ENCODE measurements at places on chromosomes 4 and X. TPM values are rescaled to one million over a fixed set of nuclear protein-coding genes. Genes with fewer than 3 reads are reported as not detected.
A peak's percentile ranks its signal among the peaks of the same experiment; 100 is the strongest.

- DNase-seq = no peak
Measured at GRCh38 chr4:90403781-90404180, 276.6 kb downstream of the CCSER1 start.

The PAK3 gene
- 14.7 TPM for total RNA-seq

- no peak for DNase-seq
Measured at GRCh38 chr4:148563684-148564083, 121.5 kb upstream of the NR3C2 start.

The ADH6 gene
- total RNA-seq = 0.26 TPM

DNA sequence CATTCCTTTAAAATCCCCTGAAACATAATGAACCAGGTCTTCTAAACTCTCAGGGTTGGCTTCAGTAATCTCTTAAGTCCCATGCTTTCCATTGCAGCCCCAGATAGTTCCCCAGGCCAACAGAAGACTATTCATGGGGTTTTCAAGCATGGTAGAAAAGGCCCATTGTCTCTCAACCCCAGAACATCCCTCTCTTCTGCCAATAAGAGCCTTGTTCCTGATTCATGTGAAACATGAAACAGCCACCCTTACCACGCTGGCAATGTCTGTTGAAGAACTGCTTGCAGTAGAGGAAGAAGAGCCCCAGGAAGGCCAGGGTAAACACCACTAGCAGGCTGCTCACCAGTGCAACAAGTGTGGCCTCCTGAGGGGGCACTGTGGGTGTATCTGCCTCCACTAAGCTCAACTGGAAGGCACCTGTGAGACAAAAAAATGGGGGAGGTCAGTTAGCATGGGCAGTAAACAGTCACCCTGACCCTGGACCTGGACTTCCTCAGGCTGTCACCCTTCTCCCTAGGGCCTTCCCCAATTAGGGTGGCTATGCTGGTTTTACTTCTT, 36.4 kb downstream of the EDA2R start:
- no peak for DNase-seq

- DNase-seq = peak; percentile 51
Measured at GRCh38 chr4:15455290-15455689, 14.4 kb upstream of the CC2D2A start.

- DNase-seq = no peak
Measured at GRCh38 chr4:5563856-5564255, 144.5 kb downstream of the EVC2 start.

The JADE3 gene
- 6.1 TPM for total RNA-seq

DNA sequence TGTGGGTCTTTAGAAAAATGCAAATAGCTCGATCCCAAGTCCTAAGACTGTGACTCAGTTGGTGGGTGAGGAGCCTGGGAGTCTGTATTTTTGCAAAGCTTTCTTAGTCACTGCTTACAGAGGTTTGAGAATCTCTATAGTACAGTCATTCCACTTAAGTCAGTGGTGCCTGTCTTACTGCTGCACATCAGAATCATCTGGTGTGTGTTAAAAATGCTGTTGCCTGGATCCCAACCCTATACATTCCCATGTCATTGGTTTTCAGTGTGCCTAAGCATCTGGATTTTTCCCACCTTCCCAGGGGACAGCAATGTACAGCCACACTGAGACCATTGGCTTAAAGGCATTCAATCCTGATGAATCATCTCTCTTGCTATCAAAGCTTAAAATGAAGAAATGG, 21.0 kb upstream of the GEMIN8 start:
- no peak for DNase-seq

- no peak for DNase-seq
Measured at GRCh38 chr4:86594559-86595425, 677 bp downstream of the PTPN13 start.

The MAGEC1 gene
- total RNA-seq = not detected

- DNase-seq = no peak
Measured at GRCh38 chr4:184355111-184355604, 119.2 kb downstream of the IRF2 start.

GRCh38 chrX:24145303-24146186, 4.0 kb upstream of the ZFX start:
- no peak for DNase-seq

- DNase-seq = no peak
Measured at GRCh38 chr4:173502282-173502681, 27.7 kb downstream of the HAND2 start.

- DNase-seq = no peak
Measured at GRCh38 chr4:153364061-153364460, 19.6 kb downstream of the MND1 start.

DNA sequence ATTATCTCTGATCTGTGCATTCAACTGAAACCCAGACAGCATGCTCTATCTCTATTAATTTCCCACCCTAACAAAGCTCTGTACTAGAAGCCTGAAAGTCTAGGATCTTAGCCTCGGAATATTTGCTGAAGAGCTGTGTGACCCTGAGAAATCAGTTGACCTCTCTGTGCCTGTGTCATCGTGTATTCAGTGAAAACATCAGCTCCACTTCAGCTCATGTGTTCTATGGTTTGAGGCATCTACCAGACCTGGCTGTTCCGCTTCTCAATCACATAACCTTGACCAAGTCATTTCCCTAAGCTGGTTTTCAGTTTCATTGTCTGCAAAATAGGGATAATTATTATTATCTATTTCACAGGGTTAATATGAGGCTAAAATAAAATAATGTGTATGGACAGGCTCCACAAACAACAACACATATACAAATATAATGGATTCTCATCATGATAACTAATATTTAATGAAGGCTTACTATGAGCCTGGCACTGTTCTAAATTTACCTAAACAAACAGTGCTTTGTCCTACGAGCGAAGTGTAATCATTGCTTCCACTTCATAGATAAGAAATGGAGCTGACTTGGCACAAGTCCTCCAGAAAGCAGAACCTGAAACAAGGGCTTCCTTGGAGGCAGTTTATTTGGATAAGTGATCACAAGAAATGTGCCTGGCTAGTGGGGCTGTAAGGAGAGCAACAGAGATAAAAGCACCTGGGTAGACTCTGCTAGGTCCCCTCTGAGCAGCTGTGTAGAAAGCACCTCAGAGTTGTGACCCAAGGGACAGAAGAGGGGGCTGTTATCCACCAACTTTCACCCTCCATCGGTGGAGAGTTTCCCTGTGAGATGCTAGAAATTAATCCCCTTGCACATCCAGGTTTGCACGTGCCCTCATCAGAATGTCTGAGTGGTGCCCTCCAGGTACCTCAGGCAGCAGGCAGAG, 356.9 kb downstream of the RAB28 start:
- no peak for DNase-seq

The UGT2A2 gene
- total RNA-seq = not detected

DNA sequence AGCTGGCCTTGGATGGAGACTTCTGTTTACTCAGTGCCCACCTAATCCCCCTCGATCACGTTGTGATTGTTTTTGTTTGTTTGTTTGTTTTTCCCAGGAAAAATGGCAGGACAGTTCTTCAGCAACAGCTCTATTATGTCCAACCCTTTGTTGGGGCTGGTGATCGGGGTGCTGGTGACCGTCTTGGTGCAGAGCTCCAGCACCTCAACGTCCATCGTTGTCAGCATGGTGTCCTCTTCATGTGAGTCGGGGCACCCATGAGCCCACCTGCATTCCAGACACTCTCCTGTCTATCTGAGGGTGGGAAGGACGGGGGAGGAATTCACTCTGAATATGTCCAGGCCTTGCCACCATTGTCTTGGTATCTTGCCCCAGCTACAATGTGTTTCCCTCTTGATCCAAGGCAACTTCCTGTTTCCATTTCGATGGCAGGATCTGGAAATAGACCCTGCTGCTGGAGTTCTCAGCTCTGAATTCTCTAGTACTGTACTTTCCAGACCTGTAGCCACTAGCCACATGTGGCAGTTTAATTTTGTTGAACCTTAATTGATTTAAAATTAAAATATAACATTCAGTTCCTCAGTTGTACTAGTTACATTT, 10.5 kb downstream of the SLC34A2 start:
- no peak for DNase-seq

DNA sequence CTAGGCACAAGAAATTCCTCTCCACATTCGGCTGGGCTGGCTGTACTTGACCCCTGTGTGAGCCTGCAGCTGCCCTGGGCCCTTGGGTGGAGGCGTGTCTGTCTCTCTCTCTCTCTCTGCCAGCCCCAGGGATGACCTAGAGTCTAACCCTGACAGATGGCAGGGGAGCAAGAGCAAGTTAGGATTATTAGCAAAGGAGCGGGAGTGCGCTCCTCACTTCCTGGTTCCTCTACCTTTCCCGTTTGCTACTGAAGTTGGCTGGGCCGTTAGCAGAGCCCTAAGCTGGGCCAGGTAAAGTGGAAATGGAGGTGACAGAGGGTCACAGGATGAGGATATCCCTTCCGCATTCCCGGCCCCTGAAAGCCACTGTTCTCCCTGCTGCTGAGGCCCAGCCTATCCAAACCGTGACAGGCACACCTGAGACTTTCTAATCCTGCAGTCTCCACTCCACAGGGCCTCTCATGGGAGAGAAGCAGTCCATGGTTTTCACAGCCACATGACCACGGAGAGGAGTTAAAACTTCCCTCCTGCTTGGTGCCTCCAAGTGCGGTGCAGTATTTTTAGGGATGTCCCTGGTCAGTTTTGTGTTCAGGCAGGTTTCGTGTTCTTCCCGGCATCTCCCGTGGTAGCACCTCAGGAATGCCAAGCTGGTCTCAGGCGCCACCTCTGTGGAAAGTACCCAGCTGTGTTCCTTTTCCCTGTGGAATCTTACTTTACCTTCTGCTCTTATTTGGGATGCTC, 79.3 kb downstream of the CLDN22 start:
- no peak for DNase-seq

- no peak for DNase-seq
Measured at GRCh38 chrX:47080215-47080914, 2.1 kb downstream of the RGN start.

- no peak for DNase-seq
Measured at GRCh38 chr4:103915224-103915869, 195.6 kb upstream of the TACR3 start.

DNA sequence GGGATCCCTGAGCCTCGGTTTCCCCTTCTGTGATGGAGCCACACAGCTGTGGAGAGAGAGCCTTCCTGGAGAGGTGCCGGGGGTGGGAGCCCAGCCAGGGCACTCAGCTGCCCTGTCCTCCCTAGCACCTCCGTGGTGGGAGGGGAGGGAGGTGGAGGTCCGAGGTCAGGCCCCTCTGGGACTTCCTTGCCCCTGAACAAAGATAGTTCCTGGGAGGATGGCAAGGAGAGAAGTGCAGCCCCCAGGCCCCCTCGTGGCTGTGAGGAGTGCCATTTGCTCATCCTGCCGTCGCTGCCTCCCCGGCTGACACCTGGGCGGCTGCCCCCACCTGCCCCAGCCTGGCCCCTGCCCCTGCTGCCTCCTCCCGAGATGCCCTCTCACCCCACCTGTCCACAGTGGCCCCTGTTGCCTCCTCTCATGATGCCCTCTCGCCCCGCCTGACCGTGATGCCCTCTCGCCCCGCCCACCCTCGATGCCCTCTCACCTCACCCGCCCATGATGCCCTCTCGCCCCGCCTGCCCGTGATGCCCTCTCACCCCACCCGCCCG, 12.7 kb downstream of the DOK7 start:
- no peak for DNase-seq

DNA sequence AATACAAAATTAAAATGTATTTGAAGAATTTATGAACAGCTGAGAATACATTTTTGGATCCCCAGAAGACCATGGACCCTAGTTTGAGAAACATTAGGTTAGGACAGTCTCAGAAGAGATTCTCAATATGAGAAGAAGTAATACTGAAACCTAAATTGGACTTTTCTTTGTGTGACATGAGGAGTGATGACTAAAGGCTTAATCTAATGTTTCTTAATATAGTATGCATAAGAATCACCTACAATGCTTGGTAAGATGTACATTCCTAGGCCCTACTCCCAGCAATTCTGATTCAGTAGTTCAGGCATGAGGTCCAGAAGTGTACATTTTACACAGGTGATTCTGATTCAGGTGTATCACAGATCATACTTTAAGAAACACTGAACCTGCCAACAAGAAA, 31.6 kb upstream of the HUWE1 start:
- DNase-seq = no peak

DNA sequence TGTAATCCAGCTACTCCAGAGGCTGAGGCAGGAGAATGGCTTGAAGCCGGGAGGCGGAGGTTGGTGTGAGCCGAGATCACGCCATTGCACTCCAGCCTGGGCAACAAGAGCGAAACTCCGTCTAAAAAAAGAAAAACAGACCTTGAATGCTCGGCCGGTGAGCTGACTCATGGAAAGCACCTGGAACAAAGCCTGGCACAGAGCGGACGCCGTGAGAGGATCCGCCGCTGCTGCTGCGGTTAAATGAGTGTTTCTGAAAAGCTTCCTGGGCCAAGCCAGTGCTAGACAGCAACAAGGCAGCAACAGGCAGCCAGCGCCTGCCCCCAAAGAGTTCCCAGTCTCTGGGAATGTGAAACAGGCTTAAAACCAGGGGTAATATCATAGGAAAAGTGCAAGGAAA, 186.4 kb downstream of the AFAP1 start:
- DNase-seq = no peak

DNA sequence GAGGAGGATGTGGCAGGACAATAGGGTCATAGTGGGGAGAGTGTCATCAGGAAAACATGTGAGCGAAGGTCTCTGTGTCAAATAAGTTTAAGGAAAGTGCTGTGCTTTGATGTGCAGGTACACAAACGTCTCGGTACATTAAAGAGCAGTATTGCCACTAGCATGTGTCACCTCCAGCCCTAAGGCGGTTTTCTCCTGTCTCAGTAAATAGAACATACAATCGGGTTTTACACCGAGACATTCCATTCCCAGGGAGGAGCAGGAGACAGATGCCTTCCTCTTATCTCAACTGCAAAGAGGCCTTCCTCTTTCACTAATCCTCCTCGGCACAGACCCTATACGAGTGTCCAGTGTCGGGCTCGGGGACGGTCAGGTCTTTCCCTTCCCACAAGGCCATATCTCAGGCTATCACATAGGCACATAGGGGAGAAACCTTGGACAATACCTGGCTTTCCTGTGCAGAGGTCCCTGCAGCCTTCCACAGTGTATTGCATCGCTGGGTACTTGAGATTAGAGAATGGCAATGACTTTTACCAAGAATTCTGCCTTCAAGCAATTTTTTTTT, 684.5 kb downstream of the PDHA2 start:
- DNase-seq = no peak

DNA sequence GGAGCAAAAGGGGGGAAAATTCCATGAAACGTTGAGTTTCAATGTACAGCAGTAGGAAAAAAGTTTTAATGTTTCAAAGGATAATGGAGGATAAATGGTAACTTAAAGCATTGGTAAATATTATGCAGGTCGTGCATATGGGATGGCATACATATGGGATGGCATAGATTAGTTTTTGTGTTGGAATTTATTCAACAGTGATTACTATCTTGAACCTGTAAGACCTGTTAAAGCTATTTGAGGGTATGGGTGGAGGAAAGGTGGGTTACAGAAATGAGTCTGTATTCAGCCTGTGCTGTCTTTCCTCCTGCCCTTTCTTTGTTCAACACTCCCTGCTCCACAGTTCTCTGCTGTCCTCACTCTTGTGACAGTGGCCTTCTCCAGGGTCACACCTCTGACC, 54.6 kb downstream of the ARHGAP10 start:
- no peak for DNase-seq

DNA sequence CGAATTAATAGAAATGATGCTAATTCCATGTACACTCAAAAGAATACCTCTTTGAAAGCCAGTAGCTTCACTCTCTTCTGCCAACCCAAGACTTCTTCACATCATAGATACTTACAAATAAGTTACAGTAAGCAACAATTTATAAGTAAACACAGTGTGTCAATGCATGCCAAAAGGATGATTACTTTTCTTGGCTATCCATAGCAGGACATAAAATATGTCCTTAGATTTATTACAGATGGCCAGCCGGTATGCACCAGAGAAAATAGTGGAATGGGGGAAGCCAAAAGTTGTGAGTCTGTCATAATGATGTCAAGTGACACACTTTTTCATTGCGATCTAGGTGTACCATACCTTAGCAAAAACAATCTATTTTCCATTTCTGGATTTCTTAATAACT, 631 bp upstream of the BMX start:
- DNase-seq = no peak

GRCh38 chr4:98117363-98117762, 25.9 kb downstream of the STPG2 start:
- no peak for DNase-seq

Data from aorta (tissue), 5 donors.